Naive B cell (primary cell): ENCODE measurements at places on chromosomes 2 and 18. TPM values are rescaled to one million over a fixed set of nuclear protein-coding genes. Genes with fewer than 3 reads are reported as not detected.

GRCh38 chr2:96751800-96752199 is 8.9 kb upstream of the CNNM4 start:
- DNase-seq: no peak
- no peaks in the 10 kb centered on the region for H3K36me3 ChIP-seq
- H3K27me3 ChIP-seq: no peaks in the 10 kb centered on the region
- H3K4me3 ChIP-seq: no peak overlapping the region
- H3K4me1 ChIP-seq: no peaks in the 10 kb centered on the region

GRCh38 chr2:141003967-141004657 is 1126.7 kb downstream of the LRP1B start:
- H3K27ac ChIP-seq: no peak overlapping the region
- H3K36me3 ChIP-seq: no peaks in the 10 kb centered on the region
- no peak overlapping the region for H3K4me3 ChIP-seq
- no peaks in the 10 kb centered on the region for H3K4me1 ChIP-seq
- no peaks in the 10 kb centered on the region for H3K27me3 ChIP-seq

GRCh38 chr2:202762556-202762955 is 109.0 kb downstream of the ICA1L start:
- H3K4me3 ChIP-seq: no peak overlapping the region
- H3K4me1 ChIP-seq: peaks cover 38% of the 10 kb centered on the region
- H3K36me3 ChIP-seq: peaks cover 41% of the 10 kb centered on the region
- no peak for DNase-seq
- H3K27ac ChIP-seq: peak overlapping the region; percentile 89

GRCh38 chr18:56035546-56035945 is 447.6 kb upstream of the TCF4 start:
- peaks cover 7% of the 10 kb centered on the region for H3K36me3 ChIP-seq
- no peak for DNase-seq
- peaks cover 5% of the 10 kb centered on the region for H3K4me1 ChIP-seq
- H3K27me3 ChIP-seq: no peaks in the 10 kb centered on the region
- no peak overlapping the region for H3K27ac ChIP-seq

CTAGE1 gene
- not detected for polyA plus RNA-seq

GRCh38 chr2:98357849-98358248 is 11.6 kb downstream of the CNGA3 start:
- no peak for DNase-seq
- peaks cover 19% of the 10 kb centered on the region for H3K27me3 ChIP-seq
- H3K27ac ChIP-seq: no peak overlapping the region
- no peak overlapping the region for H3K4me3 ChIP-seq
- no peaks in the 10 kb centered on the region for H3K4me1 ChIP-seq

GRCh38 chr18:36496022-36496421 is 198.5 kb downstream of the FHOD3 start:
- peaks cover 7% of the 10 kb centered on the region for H3K4me1 ChIP-seq
- H3K4me3 ChIP-seq: no peak overlapping the region
- H3K27ac ChIP-seq: no peak overlapping the region
- peaks cover 8% of the 10 kb centered on the region for H3K27me3 ChIP-seq
- no peak for DNase-seq
- H3K36me3 ChIP-seq: no peaks in the 10 kb centered on the region

ALPG gene
- polyA plus RNA-seq: not detected

DNA sequence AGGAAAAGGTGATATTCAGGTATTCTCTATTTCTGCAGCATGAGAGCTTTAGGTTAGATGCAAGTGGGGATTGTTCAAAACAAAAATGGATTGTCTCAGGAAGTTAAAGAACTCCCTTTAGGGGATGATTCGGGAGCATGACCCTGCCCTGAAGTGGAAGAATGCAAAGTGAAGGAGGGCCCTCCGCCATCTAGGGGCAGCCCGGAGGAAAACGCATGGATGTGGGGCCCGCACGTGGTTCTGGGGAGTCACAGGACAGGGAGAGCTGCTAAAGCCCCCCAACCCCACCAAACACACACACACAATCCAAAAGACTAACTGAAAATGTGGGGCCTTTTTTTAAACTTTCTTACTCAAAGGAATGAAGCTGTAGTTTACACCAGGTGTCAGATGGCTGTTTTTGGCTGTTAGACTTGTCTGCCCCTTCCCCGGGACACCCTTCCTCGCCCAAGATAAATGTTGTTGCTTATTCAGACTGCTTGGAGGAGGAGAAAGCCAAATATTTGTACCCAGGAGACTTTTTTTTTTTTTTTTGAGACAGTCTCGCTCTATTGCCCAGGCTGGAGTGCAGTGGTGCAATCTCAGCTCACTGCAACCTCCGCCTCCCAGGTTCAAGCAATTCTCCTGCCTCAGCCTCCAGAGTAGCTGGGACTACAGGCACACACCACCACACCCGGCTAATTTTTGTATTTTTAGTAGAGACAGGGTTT is 78.8 kb downstream of the HNRNPLL start:
- peaks cover 20% of the 10 kb centered on the region for H3K27me3 ChIP-seq
- DNase-seq: no peak
- no peaks in the 10 kb centered on the region for H3K36me3 ChIP-seq

DNA sequence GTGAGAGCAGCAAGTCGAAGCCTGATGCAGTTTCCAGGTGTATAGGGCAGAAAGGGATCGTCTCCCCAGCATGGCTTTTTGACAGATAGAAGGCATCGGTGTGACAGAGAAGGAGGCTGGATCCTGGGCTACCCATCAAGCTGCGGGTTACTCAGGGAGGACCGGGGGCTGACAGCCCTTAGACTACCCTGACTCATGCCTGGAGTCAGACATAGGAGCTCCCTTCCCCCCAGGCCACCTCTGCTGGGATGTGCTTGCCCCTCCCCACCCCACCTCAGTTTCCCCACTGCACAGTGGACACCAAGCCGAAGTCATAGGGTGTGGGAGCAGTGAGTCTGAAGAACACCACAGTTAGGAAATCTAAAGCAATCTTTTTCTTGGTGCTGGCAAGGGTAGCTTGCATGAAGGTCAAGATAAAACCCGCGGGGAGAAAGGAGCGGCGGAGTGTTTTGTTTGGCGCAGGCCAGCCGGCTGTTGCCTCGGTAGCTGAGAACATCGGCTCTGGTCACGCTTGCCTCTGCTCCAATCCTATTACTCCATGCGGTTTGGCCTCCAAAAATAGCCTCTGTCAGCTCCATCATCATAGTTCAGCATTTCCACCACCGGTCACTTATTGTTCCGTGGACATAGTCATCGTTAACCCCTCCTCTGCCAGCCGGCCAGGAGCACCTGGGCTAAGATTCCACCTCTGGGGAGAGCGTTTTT is 169.2 kb upstream of the GLI2 start:
- H3K27me3 ChIP-seq: no peaks in the 10 kb centered on the region
- H3K4me3 ChIP-seq: no peak overlapping the region
- no peaks in the 10 kb centered on the region for H3K4me1 ChIP-seq
- no peaks in the 10 kb centered on the region for H3K36me3 ChIP-seq

CFAP221 gene
- polyA plus RNA-seq: not detected

DNA sequence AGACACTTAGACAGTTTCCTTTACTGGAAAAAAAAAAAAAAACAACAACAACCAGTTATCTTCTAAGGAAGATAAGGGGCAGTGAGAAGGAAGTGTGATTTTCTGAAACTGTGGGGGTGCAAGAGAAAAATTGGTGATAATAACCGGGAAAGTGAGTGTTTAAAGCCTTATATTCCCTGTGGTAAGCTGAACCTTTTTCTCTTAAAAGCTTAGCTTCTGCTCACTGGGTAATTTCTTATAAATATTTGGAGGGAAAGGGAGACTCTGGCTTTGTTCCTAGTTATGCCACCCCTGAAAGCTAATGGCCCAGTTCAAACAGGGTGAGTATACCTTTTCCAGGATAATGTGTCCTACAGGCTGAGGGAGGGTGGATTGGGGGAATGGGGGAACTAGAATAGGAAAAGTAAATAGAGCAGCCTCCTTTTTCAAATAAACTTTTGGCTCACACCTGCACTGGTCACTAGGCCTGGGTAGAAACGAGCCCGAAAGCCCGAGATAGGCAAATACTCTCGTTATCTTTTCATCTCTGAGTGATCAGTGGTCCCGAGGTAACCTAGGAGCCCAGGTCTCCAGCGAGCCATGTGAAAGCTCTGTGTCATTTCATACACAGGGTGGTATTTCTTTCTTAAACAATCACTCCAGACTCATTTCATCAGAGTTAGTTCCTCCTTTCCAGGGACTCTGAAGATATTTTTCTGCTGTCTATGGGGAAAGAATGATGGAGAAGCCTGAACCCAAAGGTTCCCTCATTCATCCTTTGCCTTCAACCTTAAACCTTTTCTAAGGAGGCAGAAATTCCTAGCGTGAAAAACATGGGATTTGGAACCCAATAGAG is 15.5 kb upstream of the SRBD1 start:
- peaks cover 4% of the 10 kb centered on the region for H3K36me3 ChIP-seq
- H3K27me3 ChIP-seq: no peaks in the 10 kb centered on the region
- no peaks in the 10 kb centered on the region for H3K4me1 ChIP-seq
- H3K27ac ChIP-seq: no peak overlapping the region
- no peak for DNase-seq
- H3K4me3 ChIP-seq: no peak overlapping the region
